ENCODE measurements at places on chromosomes 7 and 10. TPM values are rescaled to one million over a fixed set of nuclear protein-coding genes. Genes with fewer than 3 reads are reported as not detected.

SYT15 gene
- 1.5 TPM for total RNA-seq

AOAH gene
- total RNA-seq: not detected

ZNF485 gene
- total RNA-seq: 7.1 TPM

GTPBP10 gene
- 22.5 TPM for total RNA-seq

MBL2 gene
- not detected for total RNA-seq

ZNF248 gene
- total RNA-seq: 10.8 TPM

- peaks cover 11% of the 10 kb centered on the region for H3K27me3 ChIP-seq
- no peaks in the 10 kb centered on the region for H3K4me1 ChIP-seq
- no peaks in the 10 kb centered on the region for H3K36me3 ChIP-seq
- no peak for DNase-seq
- no peak overlapping the region for H3K4me3 ChIP-seq
Observed at GRCh38 chr10:132929953-132930548, 12.3 kb downstream of the CFAP46 start.

DNA sequence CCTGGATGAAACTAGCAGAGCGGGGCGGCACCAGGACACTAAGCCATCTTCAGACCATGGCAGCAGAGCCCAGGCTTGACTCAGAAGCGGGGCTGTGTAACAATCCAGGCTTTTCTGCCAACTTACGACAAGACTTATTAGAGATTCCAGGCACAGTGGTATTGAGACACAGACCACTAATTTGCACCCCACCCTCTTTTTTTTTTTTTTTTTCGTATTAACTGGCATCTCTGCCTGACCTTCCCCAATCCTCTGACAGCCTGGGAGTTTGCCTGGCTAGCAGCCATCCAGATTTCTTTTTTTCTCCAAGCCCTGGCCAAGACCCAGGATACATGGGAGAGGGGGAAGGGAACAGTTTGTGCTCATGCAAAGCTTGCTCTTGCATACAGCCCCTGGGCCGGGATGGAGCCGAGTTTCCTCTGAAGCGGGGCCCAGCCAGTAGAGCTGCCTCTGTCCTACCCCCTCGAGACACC, 182.4 kb downstream of the PLXNA4 start:
- H3K4me3 ChIP-seq: no peak overlapping the region
- H3K27ac ChIP-seq: no peak overlapping the region
- H3K4me1 ChIP-seq: no peaks in the 10 kb centered on the region
- no peak for DNase-seq
- no peaks in the 10 kb centered on the region for H3K36me3 ChIP-seq

- no peaks in the 10 kb centered on the region for H3K4me1 ChIP-seq
- peaks cover 32% of the 10 kb centered on the region for H3K36me3 ChIP-seq
- no peaks in the 10 kb centered on the region for H3K27me3 ChIP-seq
- H3K4me3 ChIP-seq: no peak overlapping the region
- DNase-seq: peak; percentile 18
Observed at GRCh38 chr7:128322040-128322643, 21.6 kb downstream of the RBM28 start.

- DNase-seq: no peak
- no peaks in the 10 kb centered on the region for H3K36me3 ChIP-seq
- H3K27me3 ChIP-seq: no peaks in the 10 kb centered on the region
- no peak overlapping the region for H3K4me3 ChIP-seq
- H3K4me1 ChIP-seq: no peaks in the 10 kb centered on the region
Observed at GRCh38 chr10:22765660-22766547, 51.5 kb upstream of the PIP4K2A start.

DNA sequence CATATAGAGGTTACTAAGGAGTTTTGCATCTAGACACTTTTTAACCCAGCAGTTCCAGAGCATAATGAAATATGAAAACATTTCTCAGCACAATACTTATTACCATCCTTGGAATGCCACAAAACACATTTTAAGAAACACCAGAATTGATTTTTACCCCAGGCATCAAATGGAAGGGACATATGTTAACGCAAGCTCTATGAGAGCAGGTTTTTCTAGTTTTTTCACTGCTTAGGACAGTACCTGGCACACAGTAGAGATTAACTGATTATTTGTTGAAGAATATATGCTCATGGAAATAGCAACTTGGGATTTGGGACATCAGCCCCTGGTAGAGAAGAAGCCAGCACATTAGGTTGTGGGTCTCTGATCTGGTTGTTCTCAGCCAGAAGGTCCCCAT, 67.0 kb upstream of the ARID5B start:
- peaks cover 51% of the 10 kb centered on the region for H3K4me1 ChIP-seq
- H3K4me3 ChIP-seq: no peak overlapping the region
- H3K36me3 ChIP-seq: peaks cover 5% of the 10 kb centered on the region
- peak; percentile 22 for DNase-seq
- peak overlapping the region; percentile 28 for H3K27ac ChIP-seq

GRCh38 chr10:118504467-118505205, 90.8 kb downstream of the PRLHR start:
- H3K4me3 ChIP-seq: no peak overlapping the region
- H3K36me3 ChIP-seq: no peaks in the 10 kb centered on the region
- H3K27me3 ChIP-seq: no peaks in the 10 kb centered on the region
- DNase-seq: peak; percentile 36
- peaks cover 19% of the 10 kb centered on the region for H3K4me1 ChIP-seq

DNA sequence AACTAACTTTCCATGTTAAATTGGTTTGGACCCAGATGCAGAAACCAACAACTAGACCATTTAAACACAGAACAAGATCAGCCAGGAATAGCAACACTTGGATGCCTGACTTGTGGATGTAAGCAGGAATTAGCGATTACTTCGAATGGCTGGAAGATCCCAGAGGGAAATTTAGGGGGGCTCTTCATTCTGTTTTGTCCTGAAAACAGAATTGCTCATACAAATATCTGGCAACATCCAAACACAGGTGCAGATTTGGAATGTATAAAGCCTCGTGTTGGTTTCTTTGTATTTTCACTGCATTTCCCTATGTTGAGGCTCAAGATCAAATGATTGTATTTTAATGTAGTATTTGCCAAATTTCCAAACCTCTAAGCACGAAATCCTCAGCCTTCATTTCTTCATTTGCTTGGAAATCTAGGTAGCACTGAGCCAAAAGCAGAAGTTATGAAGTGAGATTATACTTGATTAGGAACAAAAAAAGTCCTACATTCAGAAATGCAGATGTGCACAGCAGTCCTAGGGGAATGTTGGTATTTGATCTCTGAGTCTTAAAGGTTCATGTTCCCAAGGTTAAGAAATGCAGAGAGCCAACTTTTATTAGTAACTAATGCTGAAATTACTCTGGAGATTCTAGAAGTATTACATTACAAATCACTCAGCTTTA, 248.7 kb upstream of the TCF7L2 start:
- H3K27me3 ChIP-seq: no peaks in the 10 kb centered on the region
- H3K4me1 ChIP-seq: no peaks in the 10 kb centered on the region
- H3K36me3 ChIP-seq: no peaks in the 10 kb centered on the region
- no peak overlapping the region for H3K4me3 ChIP-seq
- H3K27ac ChIP-seq: no peak overlapping the region
- no peak for DNase-seq

- H3K4me1 ChIP-seq: no peaks in the 10 kb centered on the region
- no peak overlapping the region for H3K4me3 ChIP-seq
- no peak overlapping the region for H3K27ac ChIP-seq
- peaks cover 22% of the 10 kb centered on the region for H3K36me3 ChIP-seq
- H3K27me3 ChIP-seq: no peaks in the 10 kb centered on the region
Observed at GRCh38 chr7:74568658-74569057, 88.9 kb upstream of the GTF2I start.

DNA sequence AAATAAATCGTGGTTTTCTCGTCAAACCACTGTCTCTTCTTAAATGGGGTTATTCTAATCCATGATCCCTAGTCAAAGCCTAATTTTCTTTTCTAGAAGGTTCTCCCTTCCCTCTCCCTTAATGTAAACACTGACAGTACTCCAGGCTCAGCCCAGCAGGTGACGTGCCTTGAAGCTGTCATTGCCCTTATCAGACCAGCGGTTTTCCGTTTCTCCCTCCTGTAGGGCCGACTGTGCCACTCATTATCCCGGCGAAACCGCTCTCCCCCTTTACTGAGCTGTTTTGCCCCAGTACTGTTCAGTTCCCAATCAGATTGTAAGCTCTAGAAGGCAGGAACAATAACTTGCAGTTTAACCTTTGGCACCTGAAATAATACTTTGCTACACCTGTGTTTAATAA, 153.5 kb upstream of the RHEB start:
- no peak overlapping the region for H3K27ac ChIP-seq
- H3K27me3 ChIP-seq: peaks cover 25% of the 10 kb centered on the region
- DNase-seq: no peak
- H3K4me3 ChIP-seq: no peak overlapping the region
- no peaks in the 10 kb centered on the region for H3K36me3 ChIP-seq
- peaks cover 17% of the 10 kb centered on the region for H3K4me1 ChIP-seq

GRCh38 chr10:7672341-7673134, 5.8 kb upstream of the ITIH5 start:
- peaks cover 5% of the 10 kb centered on the region for H3K36me3 ChIP-seq
- peaks cover 87% of the 10 kb centered on the region for H3K27me3 ChIP-seq
- no peak overlapping the region for H3K4me3 ChIP-seq
- peaks cover 7% of the 10 kb centered on the region for H3K4me1 ChIP-seq
- no peak for DNase-seq

- peaks cover 10% of the 10 kb centered on the region for H3K27me3 ChIP-seq
- H3K27ac ChIP-seq: no peak overlapping the region
- no peak overlapping the region for H3K4me3 ChIP-seq
- H3K4me1 ChIP-seq: no peaks in the 10 kb centered on the region
- no peak for DNase-seq
Observed at GRCh38 chr7:45665172-45665571, 91.0 kb downstream of the ADCY1 start.

DNA sequence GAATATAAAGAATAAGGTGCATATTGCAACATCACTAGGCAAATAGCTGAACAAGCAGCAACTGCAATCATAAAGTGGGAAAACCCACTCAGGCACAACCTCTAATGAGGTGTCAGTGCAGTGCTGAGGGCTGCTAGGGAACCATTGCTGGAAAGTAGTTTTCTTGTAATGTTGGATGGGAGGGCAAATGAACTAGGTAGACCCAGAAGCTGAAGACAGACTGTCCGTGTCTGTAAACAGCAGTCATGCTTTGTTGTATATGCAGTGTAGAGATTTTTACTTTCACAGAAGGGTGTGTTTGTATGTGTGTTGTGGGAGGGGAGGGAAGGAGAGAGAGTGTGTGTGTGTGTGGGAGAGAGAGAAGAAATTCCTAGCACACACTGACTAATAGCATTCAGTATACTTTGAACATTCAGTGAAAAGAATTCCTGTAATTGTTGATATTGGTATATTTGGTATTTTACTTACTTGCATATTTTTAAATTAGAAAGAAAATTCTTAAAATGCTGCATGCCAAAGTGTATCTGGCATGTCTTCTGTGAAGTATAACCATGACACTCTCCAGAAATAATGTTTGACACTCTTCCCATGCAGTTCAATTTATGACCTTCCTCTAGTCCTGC, 28.8 kb downstream of the ITGB8 start:
- no peaks in the 10 kb centered on the region for H3K27me3 ChIP-seq
- H3K36me3 ChIP-seq: peaks cover 73% of the 10 kb centered on the region
- H3K4me1 ChIP-seq: peaks cover 66% of the 10 kb centered on the region
- no peak for DNase-seq
- H3K27ac ChIP-seq: peak overlapping the region; percentile 4
- no peak overlapping the region for H3K4me3 ChIP-seq

DNA sequence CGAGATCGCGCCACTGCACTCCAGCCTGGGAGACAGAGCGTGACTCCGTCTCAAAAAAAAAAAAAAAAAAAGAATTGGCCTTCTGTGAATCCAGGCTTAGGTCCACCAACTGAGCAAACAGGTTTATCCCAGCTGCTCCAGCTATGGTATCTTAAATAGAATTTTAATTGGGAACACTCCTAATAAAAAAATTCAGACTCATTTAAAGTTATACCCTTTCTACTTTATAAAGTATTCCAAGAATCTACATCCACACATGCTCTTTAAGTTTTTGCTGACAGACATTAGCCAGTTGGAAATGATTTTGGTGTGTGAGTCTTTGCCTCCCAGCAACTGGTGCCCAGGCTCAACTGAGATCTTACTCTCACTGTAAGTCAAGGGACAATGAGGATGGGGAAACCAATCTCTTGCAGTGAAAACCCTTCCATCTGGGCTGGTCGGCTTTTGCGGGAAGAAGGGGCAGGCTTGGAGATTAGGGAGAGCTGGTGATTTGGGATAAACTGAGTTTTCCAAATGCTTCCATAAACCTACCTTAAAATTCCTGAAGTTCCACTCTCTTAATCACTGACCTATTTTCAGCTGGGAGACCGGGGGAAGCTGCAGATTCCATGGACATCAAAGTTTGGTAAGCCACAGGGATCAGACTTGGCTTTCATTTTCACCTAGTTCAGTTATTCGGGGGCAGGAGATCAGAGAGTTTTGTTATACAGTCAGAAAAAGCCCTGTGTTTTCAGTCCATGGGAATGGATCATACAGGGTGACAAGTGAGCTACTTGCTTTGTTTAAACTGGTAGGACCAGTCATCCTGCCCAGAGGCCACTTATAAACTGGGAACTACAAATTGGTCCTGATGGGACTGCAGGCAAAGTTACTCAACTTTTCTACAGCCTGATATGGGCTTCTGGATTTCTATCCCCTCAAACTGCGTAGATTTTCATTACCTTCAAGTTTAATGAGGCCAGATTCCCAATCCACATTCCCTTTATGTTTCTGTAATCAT, 89.3 kb upstream of the ZNF746 start:
- no peaks in the 10 kb centered on the region for H3K27me3 ChIP-seq
- no peaks in the 10 kb centered on the region for H3K4me1 ChIP-seq
- H3K4me3 ChIP-seq: no peak overlapping the region
- H3K36me3 ChIP-seq: peaks cover 19% of the 10 kb centered on the region

DNA sequence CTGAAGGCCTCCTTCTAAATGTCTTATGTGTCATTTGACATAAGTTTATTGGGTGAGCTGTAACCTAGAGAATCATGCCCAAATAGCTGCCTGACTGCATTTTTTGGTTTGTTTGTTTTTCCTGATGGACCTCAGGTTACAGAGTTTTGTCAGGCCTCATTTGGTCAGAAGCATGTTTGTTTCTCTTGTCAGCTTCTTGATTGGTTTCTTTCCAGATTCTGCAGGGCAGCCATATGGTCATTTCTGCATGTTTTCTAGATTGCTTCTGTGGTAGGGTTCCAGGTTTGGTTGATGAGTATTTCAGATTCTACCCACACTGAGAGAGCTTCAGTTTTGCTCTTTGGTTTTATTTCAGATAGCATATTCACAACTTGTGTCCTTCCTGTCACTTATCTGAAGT, 28.0 kb downstream of the GLCCI1 start:
- H3K27me3 ChIP-seq: no peaks in the 10 kb centered on the region
- no peaks in the 10 kb centered on the region for H3K36me3 ChIP-seq
- peak overlapping the region; percentile 48 for H3K27ac ChIP-seq
- peaks cover 11% of the 10 kb centered on the region for H3K4me1 ChIP-seq
- DNase-seq: peak; percentile 63

Data from Calu3 (cell line).